Hindlimb muscle (tissue), 1 donor: ENCODE measurements at places on chromosomes 5 and 9. TPM values are rescaled to one million over a fixed set of nuclear protein-coding genes. Genes with fewer than 3 reads are reported as not detected.

The TMEM215 gene
- 1.4 TPM for polyA plus RNA-seq

The RAB14 gene
- polyA plus RNA-seq = 51.7 TPM

The MCIDAS gene
- polyA plus RNA-seq = not detected

The CNTNAP3 gene
- polyA plus RNA-seq = 1.5 TPM

The C6 gene
- 0.19 TPM for polyA plus RNA-seq

The RANBP17 gene
- 8.2 TPM for polyA plus RNA-seq

The AK8 gene
- polyA plus RNA-seq = 0.48 TPM

The SPINK4 gene
- 0.52 TPM for polyA plus RNA-seq

The TRAF1 gene
- 4.7 TPM for polyA plus RNA-seq

The RNF208 gene
- 4.2 TPM for polyA plus RNA-seq

The REEP2 gene
- 28.2 TPM for polyA plus RNA-seq

The SET gene
- 284 TPM for polyA plus RNA-seq

The PCA3 gene
- 0.72 TPM for polyA plus RNA-seq

The CTXN3 gene
- 1.2 TPM for polyA plus RNA-seq

The CATSPER3 gene
- 0.93 TPM for polyA plus RNA-seq

The PKN3 gene
- 8.6 TPM for polyA plus RNA-seq

The ANKRD20A1 gene
- not detected for polyA plus RNA-seq

The MVB12B gene
- 21.2 TPM for polyA plus RNA-seq

The MTREX gene
- polyA plus RNA-seq = 58.0 TPM

The CCL27 gene
- 0.67 TPM for polyA plus RNA-seq

The SH2D3C gene
- 28.2 TPM for polyA plus RNA-seq

The DPP7 gene
- 30.0 TPM for polyA plus RNA-seq

The TMEM252 gene
- 1.8 TPM for polyA plus RNA-seq

The CCDC183 gene
- 3.0 TPM for polyA plus RNA-seq

The PCDHA9 gene
- not detected for polyA plus RNA-seq

The CFAP90 gene
- not detected for polyA plus RNA-seq

The SLC4A9 gene
- polyA plus RNA-seq = 0.18 TPM

The ANAPC2 gene
- polyA plus RNA-seq = 36.3 TPM

The IFNA13 gene
- not detected for polyA plus RNA-seq

The ZFAND5 gene
- 147 TPM for polyA plus RNA-seq

The NEUROG1 gene
- not detected for polyA plus RNA-seq

The TMEM8B gene
- polyA plus RNA-seq = 26.9 TPM

The AMBP gene
- polyA plus RNA-seq = 0.27 TPM

The CTNND2 gene
- 0.66 TPM for polyA plus RNA-seq

The PALM2AKAP2 gene
- polyA plus RNA-seq = 30.4 TPM

The BICD2 gene
- polyA plus RNA-seq = 34.5 TPM

The CCDC180 gene
- 7.9 TPM for polyA plus RNA-seq

The HBEGF gene
- 19.4 TPM for polyA plus RNA-seq

The TRIM36 gene
- 2.2 TPM for polyA plus RNA-seq

The PKD2L2 gene
- 0.74 TPM for polyA plus RNA-seq

The FBP1 gene
- polyA plus RNA-seq = 0.45 TPM

The AP3S1 gene
- 87.2 TPM for polyA plus RNA-seq

The SPATA9 gene
- 1.4 TPM for polyA plus RNA-seq

The ADGRD2 gene
- not detected for polyA plus RNA-seq

The TMC1 gene
- 1.1 TPM for polyA plus RNA-seq

The TNFSF8 gene
- polyA plus RNA-seq = 0.65 TPM

The CDO1 gene
- polyA plus RNA-seq = 15.4 TPM

The EQTN gene
- polyA plus RNA-seq = not detected

The SLC31A2 gene
- polyA plus RNA-seq = 3.3 TPM

The S100Z gene
- 0.40 TPM for polyA plus RNA-seq

The ADAMTSL2 gene
- polyA plus RNA-seq = 4.0 TPM

The MEIKIN gene
- polyA plus RNA-seq = not detected

The NAIP gene
- polyA plus RNA-seq = 21.9 TPM

The ZNF454 gene
- polyA plus RNA-seq = 3.1 TPM

The GRM6 gene
- 0.72 TPM for polyA plus RNA-seq

The TRPM6 gene
- 0.32 TPM for polyA plus RNA-seq

The GLRA1 gene
- not detected for polyA plus RNA-seq

The C9orf50 gene
- polyA plus RNA-seq = 0.26 TPM

The ECM2 gene
- polyA plus RNA-seq = 18.0 TPM
